Stimulated activated CD4-positive, alpha-beta T cell treated with anti-CD3 and anti-CD28 coated beads, TNF-alpha, amount 100 ng/mL, for 48 hours (primary cell): ENCODE measurements at places on chromosomes 12 and 14.

- DNase-seq, result no peak
These were observed 89.2 kb downstream of the OTOGL start for GRCh38 chr12:80188576-80188975.

DNA sequence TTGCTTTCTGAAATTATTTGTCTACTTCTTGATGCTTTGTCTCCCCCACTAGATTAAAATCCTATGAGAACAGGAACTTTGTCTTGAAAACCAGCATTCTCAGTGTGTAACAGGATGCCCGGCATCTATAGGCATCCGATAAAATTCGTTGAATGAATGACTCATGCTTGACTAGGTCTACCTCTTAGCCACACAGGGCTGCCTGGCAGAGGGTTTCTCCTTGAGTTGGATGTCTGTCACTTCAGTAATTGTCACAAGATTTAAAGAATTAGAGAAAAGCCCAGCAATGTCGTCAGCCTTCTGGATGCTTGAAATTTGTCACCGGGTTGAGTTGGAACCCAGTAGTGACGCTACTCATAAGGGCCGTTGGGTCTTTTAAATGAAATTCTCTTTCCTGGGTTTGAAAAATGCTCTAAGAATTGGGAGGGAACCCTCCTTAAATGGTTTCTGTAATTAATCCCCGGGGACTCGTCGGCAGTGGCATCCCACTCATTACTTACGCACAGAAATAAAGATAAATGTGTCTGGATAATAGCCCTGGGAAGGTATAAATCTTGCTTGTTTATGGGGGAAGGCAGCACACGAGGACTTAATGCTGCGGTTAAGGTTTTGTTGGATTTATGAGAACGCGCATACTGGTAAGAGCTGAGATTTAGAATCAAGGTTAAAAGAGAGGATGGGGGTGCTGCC lies 194.1 kb downstream of the AACS start:
- no peak for DNase-seq

- no peak for DNase-seq
These were observed 152.4 kb downstream of the TSPAN9 start for GRCh38 chr12:3229577-3229976.

DNA sequence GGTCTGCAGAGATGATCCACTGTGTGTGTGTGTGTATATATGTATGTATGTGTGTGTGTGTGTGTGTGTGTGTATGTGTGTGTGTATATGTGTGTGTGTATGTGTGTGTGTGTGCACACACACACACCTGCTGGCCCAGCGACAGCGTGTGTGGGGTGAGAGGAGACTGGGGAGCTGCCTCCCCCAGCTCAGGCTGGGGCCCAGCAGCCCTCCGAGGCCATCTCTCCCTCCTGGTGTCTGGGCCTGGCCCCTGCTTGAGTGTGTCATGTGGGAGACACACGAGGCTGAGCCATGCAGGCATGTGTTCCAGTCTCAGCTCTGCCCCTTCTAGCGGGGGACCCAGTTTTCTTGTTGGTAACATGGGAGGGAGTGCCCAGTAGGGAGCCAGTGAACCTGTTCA lies 10.0 kb upstream of the TNFAIP2 start:
- no peak for DNase-seq

DNA sequence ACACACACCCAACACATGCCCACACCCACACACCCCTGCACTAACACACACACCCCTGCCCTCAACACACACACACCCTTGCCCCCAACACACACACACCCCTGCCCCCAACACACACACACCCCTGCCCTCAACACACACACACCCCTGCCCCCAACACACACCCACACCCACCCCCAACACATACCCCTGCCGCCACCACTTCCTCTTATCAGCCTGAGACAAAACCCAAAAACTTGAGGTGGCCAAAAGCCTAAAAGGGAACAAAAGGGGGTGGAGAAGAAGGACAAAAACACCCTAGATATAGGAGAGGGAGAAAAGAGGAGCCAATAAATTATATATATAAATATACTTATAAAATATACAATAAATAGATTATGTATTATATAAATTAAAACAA lies 9.1 kb upstream of the DEGS2 start:
- DNase-seq, result no peak

- DNase-seq, result no peak
These were observed 126.7 kb downstream of the CALM1 start for GRCh38 chr14:90523544-90523943.

GRCh38 chr12:93682846-93683261 lies 5.7 kb downstream of the CRADD start:
- no peak for DNase-seq

- no peak for DNase-seq
These were observed 223.7 kb downstream of the ZFP36L1 start for GRCh38 chr14:68568907-68569897.

DNA sequence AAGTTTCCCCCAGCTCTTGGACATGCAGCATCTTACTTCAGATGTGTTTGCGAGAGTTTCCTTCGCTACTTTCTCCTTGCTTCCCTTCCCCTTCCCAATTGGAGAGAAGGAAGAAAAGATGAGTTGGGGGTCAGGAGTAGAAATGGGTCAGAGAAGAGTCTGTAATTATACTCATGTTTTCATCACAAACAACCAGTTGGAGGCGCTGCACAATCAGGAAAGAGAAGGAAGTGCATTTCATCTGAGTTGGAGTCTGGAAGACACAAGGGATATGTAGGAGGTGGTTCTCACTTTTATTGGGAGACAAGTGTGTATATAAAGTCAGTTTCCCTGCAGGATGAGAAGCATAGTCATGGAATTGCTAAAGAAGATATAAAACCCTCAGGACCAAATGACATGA lies 31.3 kb upstream of the VSX2 start:
- no peak for DNase-seq

GRCh38 chr14:21498540-21499526 lies 12.3 kb downstream of the METTL3 start:
- DNase-seq, result no peak

- no peak for DNase-seq
These were observed 6.7 kb downstream of the RPH3A start for GRCh38 chr12:112798048-112798760.

DNA sequence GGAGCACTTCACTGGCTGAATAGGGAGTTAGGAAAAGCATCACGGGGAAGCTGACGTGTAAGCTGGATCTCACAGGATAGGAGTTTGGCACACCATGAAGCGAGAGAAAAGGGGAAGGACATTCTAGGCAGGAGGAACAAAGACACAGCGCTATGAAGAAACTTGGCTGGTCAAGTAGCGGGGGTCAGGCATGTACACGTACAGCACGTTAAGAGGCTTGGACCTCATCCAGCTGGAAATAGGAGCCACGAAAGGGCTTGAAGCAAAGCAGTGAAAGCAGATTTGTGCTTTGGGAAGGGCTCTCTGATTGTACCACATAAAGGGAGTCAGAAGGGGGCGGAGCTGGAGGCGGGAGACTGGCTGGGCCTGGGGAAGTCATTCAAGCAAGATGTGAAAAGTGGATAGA lies 19.6 kb upstream of the GALNT8 start:
- no peak for DNase-seq

DNA sequence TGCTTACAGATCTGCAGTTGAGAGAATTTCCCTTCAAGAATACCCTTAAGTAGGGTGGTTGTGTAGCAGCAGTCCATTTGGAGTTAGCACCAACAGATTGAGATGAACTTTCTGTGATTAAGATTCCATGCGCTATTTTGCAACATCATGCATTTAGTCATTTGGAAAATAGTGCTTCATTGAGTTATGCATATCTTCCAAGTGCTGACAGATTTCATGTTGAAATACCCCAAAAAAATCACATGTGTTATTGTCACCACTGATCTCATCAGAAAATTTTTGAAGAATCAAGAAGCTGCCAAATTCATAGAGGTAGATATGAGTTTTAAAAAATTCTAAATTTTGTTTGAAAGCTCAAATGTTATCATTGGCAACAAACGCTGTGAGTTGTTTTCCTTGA lies 35.5 kb upstream of the OSBPL8 start:
- no peak for DNase-seq

DNA sequence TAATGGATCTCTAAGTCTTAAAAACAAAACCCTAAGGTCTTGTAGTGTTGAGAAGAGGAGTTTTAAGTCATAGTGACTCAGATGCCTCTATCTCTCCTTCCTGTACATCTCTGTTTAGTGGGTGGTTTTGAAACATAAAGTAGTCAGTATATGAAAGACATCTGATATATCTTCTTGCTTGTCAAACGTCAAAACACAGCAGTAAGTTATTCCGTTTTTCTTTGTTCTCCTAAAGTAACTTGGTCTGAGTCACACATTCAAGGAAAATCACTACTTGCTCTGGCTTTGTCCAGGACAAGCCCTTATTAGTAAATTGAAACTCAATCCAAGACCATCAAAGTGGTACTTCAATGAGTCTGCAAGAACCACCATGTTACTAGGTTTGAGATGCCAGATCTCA lies 1172.5 kb downstream of the BCL11B start:
- no peak for DNase-seq

DNA sequence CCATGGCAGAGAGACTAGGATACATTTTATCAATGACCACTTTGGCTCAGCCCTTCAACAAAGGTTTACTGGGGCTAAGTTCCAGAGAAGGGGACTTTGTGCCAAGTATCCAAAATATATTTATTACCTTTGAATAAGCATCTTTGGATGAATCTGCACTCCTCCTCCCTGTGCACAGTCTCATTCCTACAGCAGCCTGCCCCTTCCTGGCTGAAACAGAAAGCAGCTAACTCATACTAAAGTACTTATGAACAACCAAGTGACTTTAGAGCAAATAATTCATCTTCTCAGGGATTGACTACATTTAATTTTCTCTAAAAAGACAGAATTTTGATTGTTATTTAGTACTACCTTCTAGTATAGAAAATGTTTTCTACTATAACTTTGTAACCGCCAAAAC lies 47.8 kb upstream of the ETV6 start:
- no peak for DNase-seq

GRCh38 chr12:31585271-31585670 lies 5.7 kb downstream of the DENND5B start:
- no peak for DNase-seq

DNA sequence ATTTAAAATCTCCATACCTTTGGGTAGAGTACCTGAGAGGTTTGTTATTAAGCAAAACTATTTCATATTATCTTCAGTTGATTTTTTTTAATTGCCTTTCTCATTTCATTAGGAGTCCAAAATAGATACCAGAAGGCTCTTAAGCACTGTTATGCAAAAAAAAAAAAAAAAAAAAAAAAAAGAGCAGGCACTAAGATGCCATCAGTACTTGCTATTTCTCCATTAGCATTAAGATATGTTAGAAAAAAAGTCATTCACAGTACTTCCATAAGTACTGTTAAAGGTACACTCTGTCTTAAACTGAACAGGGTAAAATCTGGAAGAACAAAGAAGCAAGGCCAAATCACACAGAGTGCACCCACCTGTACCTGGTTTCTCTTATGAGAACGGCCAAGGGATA lies 57.2 kb downstream of the SETD3 start:
- DNase-seq, result no peak

- DNase-seq, result no peak
These were observed 39.5 kb upstream of the NT5DC3 start for GRCh38 chr12:103880299-103881142.

DNA sequence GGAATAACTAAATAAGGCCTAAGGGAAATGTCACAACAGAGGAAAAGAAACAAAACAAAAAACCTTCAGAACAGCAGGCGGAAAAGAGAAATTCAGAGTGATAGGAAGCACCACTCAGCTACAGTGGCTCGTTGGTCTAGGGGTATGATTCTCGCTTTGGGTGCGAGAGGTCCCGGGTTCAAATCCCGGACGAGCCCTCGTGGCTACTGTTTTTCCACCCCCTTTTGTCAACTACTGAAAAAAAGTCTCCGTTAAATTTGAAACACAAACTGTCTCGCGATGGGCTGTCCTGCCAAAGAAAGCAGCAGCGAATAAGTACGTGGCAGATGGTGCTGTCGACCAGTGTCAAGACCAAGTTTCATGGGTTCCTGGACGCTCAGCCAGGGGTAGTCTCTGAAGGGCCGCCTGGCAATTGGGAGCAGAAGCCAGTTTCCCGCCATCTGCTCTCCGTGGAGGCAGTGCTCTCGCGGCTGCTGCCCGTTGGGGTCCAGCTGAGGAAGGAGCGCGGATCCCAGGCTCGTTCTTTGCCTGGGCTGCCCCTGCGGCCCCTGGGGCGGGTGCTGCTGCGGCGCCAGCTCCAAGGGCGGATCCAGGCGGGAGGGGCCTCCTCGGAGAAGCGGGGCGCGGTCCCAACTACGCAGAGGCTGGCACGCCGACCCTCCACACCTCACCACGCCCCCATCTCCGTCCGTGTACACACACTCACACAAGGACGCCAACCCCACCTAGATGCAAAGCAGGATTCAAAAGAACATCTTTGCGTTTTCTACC lies at the start of gene RNASE4:
Gene RNASE4 (plus strand): TSS at position 670 of the 771 bp plus-strand sequence. CDS start 14,812 bp downstream, outside the sequence.
- peak; percentile 71 for DNase-seq

- no peak for DNase-seq
These were observed 1.1 kb downstream of the PPP1R1A start for GRCh38 chr12:54587315-54587873.

DNA sequence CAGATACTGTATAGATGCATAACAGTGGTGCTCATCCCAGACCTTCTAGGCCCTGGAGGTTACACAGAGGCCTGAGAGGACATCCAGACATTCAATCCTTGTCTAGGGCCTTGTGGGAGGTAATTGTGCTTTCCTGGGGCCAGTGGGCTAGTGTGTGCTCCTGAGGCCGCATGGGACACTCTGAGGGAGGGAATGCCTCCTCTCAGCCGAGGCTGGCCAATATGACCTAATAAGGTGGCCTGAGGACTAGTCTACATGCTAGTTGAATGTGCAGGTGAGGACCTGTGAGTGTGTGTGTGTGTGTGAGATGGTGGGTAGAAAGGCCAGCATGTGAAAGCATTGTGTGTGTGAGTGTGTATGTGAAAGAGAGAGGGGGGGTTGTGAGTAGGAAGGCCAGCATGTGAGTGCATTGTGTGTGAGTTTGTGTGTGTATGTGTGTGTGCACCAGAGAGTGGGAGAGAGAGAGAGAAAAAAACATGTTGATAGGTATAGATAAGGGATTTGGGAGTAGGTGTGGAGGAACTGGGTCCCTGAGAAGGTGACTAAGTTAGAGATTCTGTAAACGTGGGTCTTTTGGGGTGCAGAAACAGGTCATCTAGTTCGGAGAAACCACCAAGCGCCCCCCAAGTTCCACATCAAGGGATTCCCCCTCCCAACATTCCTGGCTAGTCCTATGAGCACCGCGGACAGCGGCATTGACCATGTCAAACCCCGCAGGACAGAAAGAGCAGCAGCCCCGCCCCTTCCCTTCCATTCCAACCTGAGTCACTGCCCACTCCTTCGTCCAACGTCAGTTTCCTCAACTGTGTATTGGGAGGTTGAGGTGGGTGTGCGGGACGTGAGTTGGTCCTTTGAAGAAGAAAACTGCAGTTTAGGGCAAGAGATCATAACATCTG lies 9.7 kb upstream of the KRT81 start:
- DNase-seq, result no peak

- DNase-seq, result no peak
These were observed 55.2 kb downstream of the GALNT4 start for GRCh38 chr12:89469361-89469760.
